ENCODE measurements at places on chromosomes 7 and 10. TPM values are rescaled to one million over a fixed set of nuclear protein-coding genes. Genes with fewer than 3 reads are reported as not detected.

DNA sequence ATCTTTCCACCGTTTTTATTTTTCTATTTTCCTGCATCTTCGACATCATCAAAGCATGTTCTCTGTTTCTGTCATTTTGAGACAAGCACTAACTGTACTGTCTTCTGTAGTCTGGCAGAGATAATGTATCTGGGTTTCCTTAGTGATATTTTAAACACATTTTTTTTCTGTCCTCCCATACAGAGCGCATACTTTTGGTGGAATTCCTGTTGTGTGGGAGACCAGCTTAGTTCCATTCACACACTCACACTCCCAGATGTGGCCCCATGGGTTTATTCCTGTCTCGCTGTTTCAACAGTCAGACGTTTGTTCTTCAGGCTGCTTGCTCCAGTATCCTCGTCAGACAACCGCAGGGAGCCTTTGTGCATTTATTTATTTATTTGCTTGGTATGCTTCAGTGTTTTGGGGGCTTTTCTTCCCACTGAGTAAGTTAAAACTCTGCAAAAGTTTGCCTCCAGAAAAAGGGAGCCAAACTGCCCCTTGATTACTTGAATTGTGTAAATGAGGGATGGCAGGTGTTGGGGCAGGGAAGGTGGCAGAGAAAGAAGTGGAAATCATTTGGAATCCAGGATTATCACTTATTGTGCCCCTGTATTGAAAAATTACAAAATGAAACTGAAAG is 456.8 kb upstream of the KLF6 start:
- no peak for DNase-seq

DNA sequence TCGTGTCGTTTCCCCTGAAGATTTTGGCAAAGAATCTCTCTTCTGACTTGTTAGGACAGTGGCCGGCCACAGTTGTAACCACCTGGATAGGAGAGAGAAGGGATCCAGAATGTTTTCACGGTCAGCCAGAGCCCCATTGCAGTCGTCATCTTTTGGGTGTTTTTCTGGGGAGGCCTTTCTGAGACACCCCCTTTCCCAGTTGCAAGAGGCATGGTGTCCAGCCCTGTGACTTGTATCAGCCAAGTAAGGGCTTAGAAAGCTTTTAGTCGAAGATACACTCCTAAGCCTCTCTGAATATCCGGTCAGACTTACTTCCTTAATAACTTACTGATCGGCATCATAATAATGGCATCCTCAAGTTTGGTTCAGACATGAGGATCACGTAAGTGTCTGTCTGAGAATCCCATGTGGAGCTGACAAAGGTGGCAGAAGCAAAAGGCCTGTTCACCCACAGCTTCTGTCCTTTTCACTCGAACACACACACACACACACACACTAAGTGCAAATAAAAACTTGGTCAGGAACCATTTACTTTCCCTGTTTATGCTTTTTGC is 435.7 kb upstream of the GALNT17 start:
- DNase-seq = peak; percentile 13

Gene SH2D4B
- 0.12 TPM for total RNA-seq

Gene GRIFIN
- total RNA-seq = not detected

Gene HHEX
- total RNA-seq = 155 TPM

Gene CPA4
- total RNA-seq = not detected

Gene ZPBP
- total RNA-seq = not detected

Measured in B cell (primary cell).